ENCODE measurements at places on chromosomes 2 and 18.

GRCh38 chr2:224196810-224197209 is 157.7 kb upstream of the SERPINE2 start:
- no peak for DNase-seq

DNA sequence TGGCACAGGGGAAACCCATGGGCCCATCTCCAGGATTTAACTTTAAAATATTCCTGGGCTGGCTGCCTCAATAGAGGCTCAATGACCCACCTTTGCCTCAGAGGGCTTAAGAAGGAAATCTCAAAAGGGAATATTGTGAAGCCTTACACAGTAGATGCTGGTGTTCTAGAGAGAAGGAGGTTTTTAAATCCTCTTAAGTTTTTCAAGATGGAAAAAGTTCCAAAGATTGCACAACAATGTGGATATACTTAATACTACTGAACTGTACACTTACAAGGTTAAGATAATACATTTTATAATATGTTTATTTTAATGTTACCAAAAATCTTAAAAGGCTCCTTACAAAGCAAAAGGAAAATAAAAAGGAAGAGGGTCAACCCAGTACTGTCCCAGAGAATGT is 54.9 kb upstream of the LCLAT1 start:
- no peak for DNase-seq

- no peak for DNase-seq
Measured at GRCh38 chr2:241159116-241159515, 8.8 kb downstream of the PPP1R7 start.

GRCh38 chr2:104790901-104791495 is 62.9 kb upstream of the POU3F3 start:
- DNase-seq: no peak

- DNase-seq: no peak
Measured at GRCh38 chr18:46072959-46073358, 899 bp upstream of the PSTPIP2 start.

DNA sequence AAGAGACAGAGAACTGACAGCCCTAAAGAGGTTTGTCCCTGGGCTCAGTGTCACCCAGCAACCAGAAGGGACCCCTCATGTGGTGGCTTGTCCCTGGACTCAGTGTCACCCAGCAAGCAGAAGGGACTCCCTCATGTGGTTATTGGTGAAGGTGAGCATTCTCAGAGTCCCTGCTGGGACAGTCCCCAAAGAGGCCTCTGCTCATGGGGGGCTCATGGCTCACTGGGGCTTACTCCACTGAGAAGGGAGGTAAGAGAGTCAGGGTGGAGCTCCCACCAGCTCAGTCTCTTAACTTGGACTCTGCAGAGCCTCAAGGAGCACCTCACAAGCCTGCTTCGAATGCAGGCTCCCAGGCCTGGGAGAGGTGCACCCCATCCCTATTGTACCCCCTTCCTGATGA is 145.2 kb upstream of the COPS8 start:
- DNase-seq: no peak

GRCh38 chr2:46679761-46680160 is 200.4 kb downstream of the TMEM247 start:
- peak; percentile 75 for DNase-seq

DNA sequence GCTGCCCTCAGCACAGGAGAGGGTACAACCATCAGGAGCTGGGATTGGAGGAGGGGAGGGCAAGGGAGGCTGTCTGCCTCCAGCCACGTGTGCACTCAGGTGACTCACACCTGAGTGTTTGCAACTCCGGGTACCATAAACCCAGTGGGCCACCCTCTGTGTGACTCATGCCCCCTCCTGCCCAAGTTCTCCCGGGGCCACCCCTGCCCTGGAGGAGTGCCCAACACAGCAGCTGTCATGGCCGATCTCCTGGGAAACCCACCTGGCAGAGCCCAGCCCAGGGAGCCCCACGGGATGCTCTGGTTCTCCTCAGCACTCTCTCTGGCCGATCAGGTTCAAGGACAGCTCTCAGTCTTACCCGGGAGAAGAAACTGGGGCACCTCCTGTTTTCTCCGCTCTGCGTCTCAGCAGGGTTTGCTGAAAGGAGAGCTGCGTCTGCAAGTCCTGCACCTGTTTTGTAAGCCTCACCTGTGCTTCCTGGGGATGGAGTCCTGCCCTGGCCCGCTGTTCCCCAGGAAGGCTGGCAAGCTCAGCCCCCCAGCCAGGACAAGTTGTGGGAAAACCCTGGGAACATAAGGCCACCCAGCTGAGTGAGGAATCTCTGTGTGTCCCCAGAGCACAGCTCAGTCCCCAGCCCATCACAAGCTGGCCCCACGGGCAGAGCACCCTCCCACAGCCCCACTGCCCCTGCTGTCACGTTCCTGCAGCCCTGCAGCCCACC is 44.0 kb upstream of the UBE2F start:
- no peak for DNase-seq

GRCh38 chr2:130756053-130756873 is 923 bp downstream of the AMER3 start:
- DNase-seq: no peak

- no peak for DNase-seq
Measured at GRCh38 chr2:52964916-52965530, 802.6 kb upstream of the CHAC2 start.

DNA sequence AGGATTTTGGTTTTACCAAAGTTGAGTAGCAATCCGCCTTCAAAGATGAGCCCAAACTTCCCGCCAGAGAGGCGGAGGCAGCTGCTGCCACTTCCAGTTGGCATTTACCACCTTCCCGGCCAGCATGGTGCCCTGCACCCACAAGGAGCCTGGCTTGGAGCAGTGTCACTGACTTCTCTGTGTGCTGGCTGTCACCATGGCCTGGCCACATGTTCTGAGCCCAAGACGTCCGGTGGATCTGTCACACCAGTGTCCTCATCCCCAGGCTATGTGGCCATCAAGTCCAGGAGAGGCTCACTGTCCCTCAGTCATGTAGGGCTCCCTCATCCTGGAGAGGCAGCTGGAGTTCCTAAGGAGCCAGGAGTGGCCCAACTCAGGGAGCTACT is 100.6 kb downstream of the ACKR3 start:
- DNase-seq: no peak
